ENCODE measurements at places on chromosomes 3 and 15.

GRCh38 chr3:167973901-167974300 lies 121.8 kb downstream of the GOLIM4 start:
- DNase-seq = no peak

- DNase-seq = no peak
Measured at GRCh38 chr15:101804375-101804774, 1.1 kb downstream of the OR4F6 start.

- DNase-seq = no peak
Measured at GRCh38 chr3:182136008-182136910, 424.5 kb downstream of the SOX2 start.

- DNase-seq = no peak
Measured at GRCh38 chr3:188279502-188280335, 125.8 kb downstream of the LPP start.

- no peak for DNase-seq
Measured at GRCh38 chr3:156825795-156826143, 384 bp upstream of the LEKR1 start.

DNA sequence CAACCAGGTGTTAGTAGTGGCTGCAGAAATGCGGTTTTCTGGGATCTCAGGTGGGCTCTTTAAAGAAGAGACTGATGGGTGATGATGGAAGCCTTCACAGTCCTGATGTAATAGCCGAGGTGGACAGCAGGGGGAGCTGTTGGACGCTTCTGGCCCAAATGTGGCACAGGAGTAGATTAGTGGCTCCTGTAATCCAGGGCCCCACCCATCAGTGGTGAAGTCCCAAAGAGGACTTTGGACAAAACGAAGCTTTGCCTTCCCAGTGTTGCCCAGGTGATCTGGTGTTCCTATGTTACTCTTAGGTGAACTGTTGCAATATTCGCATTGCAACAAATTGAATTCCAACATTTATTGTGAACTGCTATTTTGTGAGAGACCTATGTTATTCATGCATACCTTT lies 31.8 kb upstream of the MYZAP start:
- peak; percentile 14 for DNase-seq

- DNase-seq = no peak
Measured at GRCh38 chr3:16896820-16897219, 12.1 kb downstream of the PLCL2 start.

- no peak for DNase-seq
Measured at GRCh38 chr3:178588628-178589027, 52.4 kb downstream of the KCNMB2 start.

DNA sequence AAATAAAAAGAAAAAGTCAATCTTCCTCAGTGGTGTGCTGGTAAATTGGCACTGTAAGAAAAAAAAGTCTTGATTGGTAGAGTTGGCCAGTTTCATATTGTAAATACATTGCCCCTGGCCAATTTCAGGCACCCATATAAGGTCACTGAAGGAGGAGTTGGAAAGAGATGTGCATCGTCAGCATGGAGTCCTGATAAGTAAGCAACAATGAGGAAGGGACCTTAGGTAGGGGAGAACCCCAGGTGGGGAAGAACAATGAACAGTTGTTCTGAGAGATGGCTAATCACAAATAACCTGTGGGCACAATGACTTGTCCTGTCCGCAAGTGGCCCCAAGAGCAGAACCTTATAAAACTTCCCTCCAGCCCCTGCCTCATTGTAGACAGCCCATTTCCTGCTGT lies 8.6 kb upstream of the CYP8B1 start:
- no peak for DNase-seq

DNA sequence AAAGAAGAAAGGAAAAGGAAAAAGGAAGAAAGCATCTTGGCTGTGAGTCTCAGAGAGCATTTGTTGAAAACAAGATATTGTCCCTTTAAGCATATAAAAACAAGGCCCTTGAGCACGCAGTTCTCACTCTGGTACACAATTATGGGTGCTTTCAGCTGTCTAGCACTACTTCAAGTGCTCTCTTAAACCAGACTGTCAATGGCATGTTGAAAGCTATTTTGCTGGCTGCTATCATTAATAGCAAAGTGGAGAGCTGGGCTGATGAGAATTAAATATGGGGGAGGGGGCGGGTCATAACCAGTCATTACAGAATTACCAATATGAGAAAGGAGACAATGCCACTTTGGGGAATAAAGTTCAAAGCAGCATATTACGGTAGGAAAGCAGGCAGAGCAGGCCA lies 9.3 kb downstream of the TLE3 start:
- DNase-seq = no peak

DNA sequence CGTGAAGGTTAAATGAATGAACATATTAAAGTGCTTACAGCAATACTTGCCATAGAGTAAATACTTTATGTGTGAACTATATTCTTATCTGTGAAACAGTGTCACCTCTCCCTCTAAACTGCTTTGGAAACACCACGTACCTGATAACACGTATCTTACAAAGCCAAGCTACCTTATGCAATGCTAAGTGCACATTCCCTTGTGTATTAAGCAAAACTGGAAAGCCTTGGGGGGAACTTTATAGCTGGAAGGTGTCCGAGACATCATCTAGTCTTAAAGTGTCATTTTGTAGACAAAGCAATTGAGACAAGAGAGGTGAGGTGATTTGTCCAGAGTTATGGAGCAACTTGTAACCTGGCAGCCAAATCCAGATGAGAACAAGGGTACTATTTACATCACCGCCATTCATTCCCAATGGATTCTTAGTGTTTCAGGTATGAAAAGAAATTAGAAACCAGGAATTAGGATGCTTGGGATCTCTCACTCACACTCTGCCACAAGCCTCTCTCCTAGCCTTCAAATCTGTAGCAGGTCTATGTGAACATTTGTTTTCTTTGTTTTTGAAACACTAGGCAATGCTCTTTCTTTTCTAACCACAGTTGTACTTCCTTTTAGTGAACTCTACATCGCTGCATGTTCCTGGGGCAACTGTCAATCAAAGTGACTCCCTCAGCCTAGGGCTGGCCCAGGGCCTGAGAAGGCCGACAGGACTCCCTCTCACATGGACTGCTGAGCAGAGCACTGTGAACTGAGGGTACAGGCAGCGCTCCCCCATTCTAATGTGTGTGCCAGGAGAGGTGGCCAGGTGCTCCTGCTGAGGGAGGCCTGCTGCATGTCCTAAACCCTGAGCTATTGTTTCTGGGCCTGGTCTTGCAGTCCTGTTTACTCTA lies 13.9 kb upstream of the MGLL start:
- DNase-seq = no peak

DNA sequence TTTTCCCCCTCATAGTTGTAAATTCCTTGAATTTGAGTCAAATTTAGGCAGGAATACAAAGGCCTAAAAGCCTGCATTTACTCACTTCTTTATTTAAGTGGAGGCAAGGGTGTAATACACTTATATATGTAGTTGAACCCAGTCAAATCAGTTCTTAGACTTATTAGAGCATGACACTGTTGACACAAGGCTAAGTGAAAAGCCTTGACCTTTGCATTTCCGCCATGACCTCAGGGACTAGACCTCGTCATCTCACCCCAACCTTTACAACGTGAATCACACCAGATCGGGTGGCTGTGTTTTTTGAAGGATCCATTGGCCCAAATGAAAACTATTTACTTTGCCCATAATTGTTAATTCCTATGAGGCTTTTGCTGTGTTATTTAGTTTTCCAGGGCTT lies 774.4 kb downstream of the ROBO1 start:
- no peak for DNase-seq

- no peak for DNase-seq
Measured at GRCh38 chr15:85174521-85174920, 192.9 kb downstream of the PDE8A start.

GRCh38 chr3:178420033-178420432 lies 116.2 kb upstream of the KCNMB2 start:
- DNase-seq = no peak

- no peak for DNase-seq
Measured at GRCh38 chr3:98843266-98843959, 58.1 kb downstream of the DCBLD2 start.

GRCh38 chr3:69938061-69938460 lies 61.5 kb upstream of the SAMMSON start:
- no peak for DNase-seq

- no peak for DNase-seq
Measured at GRCh38 chr3:43691120-43691995, 620 bp downstream of the ABHD5 start.

- no peak for DNase-seq
Measured at GRCh38 chr15:80550908-80551260, 144.2 kb upstream of the ABHD17C start.

DNA sequence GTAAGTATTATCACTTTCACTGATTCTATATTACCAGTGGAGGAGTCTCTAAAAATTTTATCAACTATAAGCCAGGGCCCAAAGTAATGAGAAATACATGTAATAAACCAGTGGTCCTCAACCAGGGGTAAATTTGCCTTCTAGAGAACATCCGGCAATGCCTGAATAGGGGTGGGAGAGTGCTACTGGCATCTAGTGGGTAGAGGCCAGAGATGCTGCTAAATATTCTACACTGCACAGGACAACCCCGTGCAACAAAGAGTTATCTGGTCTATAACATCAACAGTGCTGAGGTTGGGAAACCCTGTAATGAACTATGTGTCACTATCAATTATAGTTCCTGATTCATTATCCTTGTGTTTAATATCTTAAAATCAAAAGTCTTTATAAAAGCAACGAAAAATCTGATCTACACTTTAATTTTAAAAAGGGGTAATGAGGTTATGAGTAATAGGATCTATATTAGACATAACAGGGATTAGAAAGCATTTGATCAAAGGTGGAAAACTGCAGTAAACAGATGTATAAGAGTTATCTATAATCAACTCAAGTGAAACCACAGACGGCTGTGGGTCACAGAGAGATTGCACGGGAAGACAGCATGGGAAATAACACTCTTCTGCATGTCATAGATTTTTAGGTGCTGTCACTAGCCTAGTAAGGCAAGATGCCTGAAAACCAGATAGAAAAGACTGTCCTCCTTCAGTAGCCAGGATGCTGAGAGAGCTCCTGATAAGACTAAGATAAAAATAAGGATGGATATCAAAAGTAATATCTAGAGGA lies 2.0 kb downstream of the LYSMD2 start:
- peak; percentile 16 for DNase-seq

- no peak for DNase-seq
Measured at GRCh38 chr3:183158551-183159006, 4.0 kb downstream of the LAMP3 start.

DNA sequence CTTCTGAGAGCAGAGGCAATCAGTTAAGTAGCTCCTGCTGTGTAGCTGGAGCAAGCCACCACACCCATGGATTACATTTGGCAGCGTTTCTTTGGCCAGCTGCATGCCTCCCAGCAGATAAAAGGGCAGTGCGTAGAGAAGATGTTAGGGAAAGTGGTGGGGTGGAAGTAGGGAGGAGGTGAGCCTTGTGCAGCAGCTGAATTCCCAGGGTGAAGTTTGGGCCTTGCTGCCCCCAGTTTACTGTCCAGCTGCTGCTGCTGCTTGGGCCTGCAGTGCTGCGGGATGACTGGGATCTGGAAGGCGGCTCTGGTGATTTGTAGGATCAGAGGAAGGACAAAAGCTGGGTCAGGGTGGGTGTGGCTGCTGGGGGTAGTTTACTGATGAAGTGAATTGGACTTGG lies 318.7 kb upstream of the C2CD4B start:
- DNase-seq = no peak

GRCh38 chr15:65979837-65980236 lies 110.5 kb downstream of the RAB11A start:
- DNase-seq = no peak

DNA sequence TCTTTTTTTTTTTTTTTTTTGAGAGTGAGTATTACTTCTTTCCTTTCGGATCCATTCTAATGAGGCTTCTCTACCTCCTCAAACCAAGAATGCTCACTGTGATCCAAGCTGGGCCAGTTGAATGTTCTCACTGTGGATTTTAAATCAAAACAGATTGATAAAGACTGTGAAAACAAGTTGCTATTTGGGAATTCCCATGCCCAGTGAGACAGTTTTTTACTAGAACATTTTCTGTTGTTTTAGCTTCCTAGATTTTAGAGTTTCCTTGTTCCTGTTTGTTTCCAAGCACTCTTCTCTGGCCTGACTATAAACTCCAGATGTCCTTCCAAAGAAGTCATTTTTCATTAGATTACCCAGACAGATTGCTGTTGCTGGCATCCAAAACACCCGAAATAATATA lies 60.1 kb upstream of the GALNT15 start:
- peak; percentile 49 for DNase-seq

- DNase-seq = no peak
Measured at GRCh38 chr3:148642616-148643015, 55.1 kb upstream of the AGTR1 start.

DNA sequence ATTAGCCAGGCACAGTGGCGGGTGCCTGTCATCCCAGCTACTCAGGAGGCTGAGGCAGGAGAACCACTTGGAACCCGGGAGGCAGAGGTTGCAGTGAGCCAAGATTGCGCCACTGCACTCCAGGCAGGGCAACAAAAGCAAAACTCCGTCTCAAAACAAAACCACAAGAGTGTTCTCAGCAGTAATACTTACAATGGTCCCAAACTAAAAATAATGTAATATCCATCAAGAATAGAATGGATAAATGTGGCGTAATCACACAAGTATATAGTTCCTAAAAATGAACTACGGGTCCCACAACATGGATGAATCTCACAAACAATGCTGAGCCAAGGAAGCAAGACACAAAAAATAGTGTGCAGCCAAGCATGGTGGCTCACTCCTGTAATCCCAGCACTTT lies 39.2 kb downstream of the STAG1 start:
- no peak for DNase-seq
